ENCODE measurements at places on chromosomes 5 and 9. TPM values are rescaled to one million over a fixed set of nuclear protein-coding genes. Genes with fewer than 3 reads are reported as not detected.
A peak's percentile ranks its signal among the peaks of the same experiment; 100 is the strongest.

DNA sequence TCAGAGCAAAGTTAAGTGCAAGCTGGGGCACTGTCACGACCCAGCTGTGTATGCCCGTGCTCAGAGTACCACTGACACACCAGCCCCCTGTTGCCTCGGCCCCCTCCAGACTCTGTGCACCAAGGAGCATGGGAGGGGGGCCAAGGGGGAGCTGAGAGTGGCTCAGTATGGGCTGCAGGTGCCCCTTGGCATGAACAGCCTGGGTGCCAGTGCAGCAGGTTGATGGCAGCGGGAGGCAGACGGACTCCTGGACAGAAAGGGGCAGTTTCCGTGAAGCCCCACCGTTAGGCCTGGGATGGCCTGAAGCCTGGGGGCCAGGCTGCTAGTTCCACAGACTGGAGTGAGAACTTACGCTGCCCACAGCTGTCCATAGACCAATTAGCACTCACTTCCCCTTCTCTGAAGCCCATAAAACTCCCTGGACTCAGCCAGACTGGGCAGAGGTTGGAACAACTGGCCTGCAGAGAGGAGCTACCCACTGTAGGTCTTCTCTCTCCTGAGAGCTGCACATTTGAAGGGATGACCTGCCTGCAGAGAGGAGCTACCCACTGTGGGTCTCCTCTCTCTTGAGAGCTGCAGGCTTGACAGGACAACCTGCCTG, 182.8 kb downstream of the DEPDC1B start:
- no peak for DNase-seq

DNA sequence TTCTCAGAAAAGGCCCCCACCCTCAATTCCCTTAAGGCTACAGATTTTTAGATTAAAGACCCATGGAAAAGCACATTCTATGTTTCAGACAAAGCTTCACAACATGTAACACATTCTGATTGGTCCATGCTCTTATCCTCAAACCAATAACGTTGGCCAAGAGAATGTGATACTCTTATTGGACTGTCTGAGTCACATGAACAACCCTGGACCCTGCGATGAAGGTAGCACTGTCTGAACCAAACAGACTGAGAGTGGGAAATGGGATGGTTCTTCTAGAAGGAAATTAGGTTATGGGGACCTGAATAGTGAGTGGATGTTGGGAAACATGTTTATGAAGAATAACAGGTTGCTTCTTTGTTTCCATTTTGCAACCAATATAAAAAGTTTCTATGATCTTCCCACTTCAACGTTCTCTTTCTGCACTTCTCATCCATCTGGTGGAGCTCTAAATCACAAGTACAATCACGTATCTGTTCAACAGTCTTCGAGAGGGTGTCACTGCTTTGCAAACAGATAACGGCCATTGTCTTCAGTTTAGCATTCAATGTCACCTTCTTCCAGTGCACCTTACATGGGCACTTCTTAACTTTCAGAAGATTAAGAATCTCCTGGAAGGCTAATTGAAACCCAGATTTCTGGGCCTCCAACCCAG, 81.6 kb downstream of the PTCH1 start:
- no peak for DNase-seq

DNA sequence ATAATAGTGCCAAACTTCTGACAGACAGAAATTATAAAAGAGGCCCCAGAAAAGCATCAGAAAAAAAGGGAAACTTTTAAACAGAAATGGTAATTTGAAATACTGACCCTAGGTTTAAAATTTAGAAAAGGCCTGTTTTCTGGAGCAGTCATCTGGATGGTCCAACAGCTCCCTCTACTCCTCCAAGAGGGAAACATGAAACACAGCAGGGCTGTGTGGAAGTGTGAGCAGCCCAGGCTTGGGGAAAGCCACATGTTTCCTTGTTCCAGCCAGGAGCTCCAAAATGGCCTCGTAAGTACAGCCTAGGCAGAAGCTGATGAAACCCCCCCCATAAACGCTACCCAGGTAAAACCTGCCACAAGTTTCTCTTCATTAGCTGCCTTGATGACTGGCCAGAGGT, 499.3 kb upstream of the ADAMTS16 start:
- DNase-seq: no peak

GRCh38 chr9:110669433-110669832, 842 bp downstream of the MUSK start:
- DNase-seq: no peak

GRCh38 chr5:96288845-96289185, 144.2 kb downstream of the PCSK1 start:
- no peak for DNase-seq

DNA sequence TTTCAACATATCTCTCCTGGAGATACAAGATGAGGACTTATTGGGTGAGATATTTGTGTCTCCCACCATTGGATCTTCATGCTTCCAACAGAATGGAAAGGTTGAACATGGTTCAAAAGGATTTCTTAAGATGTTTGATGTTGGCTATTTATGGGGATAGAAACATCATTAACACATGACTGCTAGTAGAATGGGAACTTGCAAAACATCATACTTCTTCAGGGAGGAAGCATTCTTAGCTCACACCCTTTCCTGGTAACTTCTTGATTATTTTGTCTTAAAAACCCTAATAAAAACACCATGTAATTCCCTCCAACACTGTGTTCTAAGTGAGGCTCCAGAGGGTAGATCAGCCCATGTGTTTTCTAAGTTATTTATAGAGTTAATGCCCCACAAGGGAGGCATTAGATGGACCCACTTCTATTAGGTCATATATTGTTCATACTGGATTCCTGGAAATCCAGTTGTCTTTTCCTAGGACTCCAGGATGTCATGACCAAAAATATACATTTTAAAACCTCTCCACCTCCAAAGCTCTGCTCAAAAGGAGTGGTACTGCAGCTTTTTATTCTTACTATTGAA, 95.8 kb downstream of the FOXD1 start:
- no peak for DNase-seq

- no peak for DNase-seq
Measured at GRCh38 chr9:78213712-78214111, 22.2 kb upstream of the CEP78 start.

DNA sequence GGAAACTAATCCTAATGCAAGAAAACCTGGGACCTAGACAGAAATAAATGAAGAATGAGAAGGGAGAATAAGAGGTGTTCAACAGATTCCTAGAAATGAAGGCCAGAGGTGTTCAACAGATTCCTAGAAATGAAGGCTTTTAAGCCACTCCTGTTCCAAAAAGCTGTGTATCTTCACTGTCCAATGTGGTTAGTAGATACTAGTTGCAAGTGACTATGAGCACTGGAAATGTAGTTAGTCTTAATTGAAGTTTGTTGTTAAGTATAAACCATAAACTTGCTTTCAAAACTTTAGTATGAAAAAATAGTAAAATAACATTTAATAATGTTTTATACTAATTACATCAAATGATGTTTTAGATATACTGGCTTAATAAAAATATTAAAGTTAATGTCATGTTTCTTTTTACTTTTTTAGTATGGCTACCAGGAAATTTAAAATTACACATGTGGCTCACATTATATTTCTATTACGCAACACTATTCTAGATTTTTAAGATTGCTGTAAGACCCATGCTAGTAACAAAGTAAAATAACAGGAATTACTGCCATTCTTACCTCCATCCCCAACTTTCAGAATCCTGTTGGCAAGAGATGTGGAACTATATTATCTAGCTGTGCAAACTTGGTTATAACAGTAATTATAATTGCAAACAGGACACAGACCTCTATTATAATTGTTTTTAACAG, 57.5 kb downstream of the RICTOR start:
- no peak for DNase-seq

DNA sequence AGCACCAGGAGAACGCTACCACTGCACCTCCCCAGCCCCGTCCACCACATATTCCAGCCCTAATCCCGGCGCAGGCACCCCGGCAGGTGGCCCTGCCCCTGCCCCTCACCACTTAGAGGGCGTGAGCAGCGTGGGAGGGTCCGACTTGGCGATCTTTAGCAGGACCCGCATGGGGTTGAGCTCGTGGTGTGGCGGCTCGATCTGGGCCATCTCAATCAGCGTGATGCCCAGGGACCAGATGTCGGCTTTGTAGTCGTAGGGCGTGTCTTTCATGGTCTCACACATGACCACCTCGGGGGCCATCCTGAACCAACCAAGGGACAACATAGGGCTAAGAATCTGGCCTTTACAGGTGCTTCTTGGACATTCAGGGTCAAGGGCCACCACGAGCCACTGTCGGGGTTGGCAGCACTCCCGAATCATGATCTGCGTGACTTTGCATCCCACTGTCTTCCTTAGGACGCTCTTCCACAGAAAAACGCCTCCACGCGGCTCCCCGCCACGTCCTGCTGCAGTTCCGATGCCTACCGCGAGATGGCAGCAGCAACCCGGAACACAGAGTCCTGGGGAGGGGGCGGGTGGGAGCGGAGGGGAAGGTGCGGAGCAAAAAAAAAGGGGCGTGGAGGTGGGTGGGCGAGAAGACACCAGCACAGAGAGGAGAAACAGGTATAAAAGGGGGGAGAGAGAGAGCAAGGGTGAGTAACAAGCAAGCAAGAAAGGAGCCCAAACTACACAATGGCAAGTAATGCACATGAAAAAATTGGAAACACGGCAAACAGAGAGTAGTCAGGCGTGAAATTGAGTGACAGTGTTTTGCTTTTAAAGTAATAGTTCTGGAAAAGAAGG, 81.3 kb downstream of the STK10 start:
- no peak for DNase-seq

DNA sequence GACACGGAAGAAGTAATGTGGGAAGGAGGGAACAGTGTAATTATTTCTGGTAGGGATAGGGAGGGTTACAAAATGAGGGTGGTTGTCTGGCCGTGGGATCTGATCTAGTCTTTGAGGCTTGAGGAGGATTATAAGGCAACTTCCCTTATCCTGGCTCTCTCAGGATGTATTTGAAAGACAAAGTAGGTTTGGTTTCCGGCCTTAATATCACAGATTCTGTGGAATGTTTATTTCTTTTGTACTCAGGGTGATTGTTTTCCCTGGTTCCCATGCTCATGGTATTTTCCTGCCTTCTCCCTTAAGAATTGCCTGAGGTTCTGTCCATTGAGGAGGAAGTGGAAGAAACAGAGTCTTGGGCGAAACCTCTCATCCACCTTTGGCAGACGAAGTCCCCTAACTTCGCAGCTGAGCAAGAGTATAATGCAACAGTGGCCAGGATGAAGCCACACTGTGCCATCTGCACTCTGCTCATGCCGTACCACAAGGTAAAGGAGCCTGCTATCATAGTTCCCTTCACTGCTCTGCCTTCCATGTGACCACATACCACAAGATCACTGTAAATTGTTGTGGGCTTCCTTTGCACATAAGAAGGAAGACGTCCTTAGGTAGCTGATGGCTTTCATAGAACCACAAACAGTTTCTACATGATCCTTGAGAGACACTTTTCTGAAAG, 253.8 kb downstream of the KDM4C start:
- DNase-seq: peak; percentile 27

MYOT gene
- not detected for total RNA-seq

SGCD gene
- total RNA-seq: 0.05 TPM

All from glomerular endothelial cell (primary cell).